ENCODE measurements at places on chromosomes 4 and X.

- peak; percentile 38 for DNase-seq
Observed at GRCh38 chr4:100190643-100191600, 654 bp upstream of the DDIT4L start.

- DNase-seq, result no peak
Observed at GRCh38 chr4:656436-657337, 17.4 kb downstream of the ATP5ME start.

DNA sequence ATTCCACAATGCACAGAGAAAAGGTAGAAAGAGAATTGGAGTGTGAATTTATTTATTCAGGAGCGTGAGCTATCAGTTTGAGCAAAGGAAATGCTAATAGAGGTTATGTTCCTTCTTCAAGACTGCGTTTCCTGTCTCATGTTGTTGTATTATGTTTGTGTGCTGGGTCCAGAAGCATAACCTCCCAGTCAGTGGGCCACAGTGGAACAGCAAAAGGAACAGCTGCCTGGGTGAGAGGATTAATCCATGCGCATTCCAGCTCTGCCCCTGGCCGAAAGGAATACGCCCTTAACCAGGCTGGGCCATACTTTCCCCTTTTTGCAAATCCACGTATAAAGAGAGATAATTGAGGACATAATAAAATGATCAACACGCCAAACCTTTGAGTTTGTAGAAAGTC is 32.4 kb upstream of the ARX start:
- DNase-seq, result no peak

DNA sequence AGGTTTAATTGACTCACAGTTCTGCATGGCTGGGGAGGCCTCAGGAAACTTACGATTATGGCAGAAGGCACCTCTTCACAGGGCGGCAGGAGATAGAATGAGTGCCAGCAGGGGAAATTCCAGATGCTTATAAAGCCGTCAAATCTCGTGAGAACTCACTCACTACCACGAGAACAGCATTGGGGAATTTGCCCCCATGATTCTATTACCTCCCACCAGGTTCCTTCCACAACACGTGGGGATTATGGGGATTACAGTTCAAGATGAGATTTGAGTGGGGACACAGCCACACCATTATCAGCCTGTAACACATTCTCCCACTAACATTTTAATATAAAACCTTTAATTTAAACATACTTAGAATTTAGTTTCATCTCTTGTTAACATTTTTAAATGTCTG is 144.7 kb upstream of the SMIM10 start:
- no peak for DNase-seq

DNA sequence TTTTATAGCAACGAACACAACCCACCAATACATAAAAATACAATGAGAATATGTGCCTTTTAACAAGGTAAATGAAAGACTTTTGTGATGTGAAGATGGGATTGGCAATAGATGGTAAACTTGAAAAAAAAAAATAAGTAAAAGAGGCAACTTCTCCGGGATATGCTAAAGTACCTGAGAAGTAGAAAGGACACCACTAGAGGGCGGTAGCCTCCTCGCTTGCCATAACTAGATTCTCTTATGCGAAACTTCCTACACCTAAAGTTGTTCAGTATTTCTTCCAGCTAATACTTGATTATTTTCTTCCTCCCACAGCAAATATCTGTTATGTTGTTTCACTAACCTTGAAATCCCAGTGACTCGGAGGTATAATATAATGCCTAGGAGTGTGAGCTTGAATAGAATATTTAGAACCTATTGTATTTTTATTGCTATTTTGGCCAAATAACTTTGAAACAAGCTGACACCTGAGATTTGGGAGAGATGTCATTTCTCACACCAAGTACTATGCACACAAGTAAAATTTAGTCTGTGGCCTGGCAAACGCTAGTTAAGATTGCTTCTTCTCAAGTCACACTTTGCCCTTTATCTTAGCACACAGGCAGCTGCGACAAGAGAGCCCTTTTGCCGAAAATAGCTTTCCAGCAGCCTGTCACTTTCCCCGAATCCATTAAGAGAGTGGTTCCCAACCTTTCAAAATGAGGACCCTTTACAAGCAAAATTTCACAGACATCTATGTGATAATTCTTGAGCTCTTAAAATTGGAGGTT is 44.9 kb upstream of the PDLIM5 start:
- peak; percentile 90 for DNase-seq

DNA sequence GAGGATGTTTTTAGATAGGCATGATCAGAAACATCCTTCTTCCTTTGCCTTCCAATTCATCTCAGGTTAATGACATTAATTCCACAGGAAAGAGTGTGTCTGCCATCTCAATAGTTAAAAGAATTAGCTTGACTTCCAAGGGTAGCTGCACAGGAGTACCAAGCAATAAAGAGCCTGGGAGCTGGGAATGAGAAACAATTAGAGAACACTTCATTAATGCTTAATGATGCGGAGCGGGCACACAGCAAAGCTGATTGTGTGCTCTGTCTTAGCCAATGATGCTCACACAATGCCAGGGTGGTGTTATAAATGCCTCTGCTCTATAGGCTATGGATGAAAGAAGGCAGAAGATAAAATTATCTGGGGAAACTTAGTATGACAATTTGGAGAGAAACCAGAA is 1052.5 kb upstream of the LCORL start:
- no peak for DNase-seq

DNA sequence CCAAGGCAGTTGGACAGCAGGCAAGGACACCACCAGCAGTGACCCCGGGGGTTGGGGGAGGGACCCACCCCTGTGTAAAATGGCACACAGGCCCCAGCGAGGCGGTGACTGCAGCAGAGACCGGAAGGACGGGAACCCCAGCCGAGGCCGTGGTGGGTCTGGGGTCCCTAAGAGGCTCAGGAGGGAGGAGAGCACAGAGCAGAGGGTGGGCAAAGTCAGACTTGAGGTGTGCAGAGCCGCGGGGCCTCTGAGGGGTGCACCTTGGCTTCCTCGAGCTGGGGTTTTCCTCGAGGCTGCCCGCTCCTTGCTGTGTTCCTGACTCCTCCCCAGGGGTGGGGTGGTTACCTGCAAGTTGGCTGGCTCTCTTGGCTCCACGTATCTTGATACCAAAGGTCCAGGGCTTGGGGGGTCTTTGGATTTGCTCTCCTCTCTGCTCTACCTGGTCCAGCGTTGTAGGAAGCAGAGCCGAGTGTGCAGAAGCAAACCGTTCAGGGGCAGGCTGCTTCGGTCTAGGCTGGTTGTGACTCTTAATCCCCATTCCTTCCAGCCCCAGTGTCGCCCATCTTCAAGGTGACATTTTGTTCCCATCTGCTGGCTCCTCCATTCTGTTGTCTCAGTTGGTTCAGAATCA is 37.9 kb upstream of the SORCS2 start:
- DNase-seq, result no peak

DNA sequence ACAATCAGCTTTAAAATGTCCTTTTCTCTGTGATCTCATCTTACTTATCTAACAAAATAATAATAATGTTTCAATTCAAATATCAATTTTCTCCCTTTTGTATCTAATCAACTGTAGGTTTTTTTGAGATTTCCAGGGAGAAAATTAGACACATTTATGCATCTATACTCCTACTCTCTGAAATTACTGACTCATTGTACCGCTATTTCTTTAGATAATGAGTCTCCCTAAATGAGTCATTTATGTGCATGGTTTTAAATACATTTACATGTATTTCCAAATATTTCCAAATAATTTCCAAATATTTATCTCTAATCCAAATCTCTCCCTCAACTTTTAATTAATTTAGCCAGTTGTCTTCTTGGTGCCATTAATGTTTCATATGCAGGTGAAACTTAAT is 621.0 kb downstream of the TECRL start:
- no peak for DNase-seq

- no peak for DNase-seq
Observed at GRCh38 chr4:69167300-69167699, 47.2 kb downstream of the UGT2B11 start.

- no peak for DNase-seq
Observed at GRCh38 chr4:153045111-153045982, 109.2 kb downstream of the FHDC1 start.

GRCh38 chr4:163274861-163275260 is 57.5 kb downstream of the NPY1R start:
- no peak for DNase-seq

DNA sequence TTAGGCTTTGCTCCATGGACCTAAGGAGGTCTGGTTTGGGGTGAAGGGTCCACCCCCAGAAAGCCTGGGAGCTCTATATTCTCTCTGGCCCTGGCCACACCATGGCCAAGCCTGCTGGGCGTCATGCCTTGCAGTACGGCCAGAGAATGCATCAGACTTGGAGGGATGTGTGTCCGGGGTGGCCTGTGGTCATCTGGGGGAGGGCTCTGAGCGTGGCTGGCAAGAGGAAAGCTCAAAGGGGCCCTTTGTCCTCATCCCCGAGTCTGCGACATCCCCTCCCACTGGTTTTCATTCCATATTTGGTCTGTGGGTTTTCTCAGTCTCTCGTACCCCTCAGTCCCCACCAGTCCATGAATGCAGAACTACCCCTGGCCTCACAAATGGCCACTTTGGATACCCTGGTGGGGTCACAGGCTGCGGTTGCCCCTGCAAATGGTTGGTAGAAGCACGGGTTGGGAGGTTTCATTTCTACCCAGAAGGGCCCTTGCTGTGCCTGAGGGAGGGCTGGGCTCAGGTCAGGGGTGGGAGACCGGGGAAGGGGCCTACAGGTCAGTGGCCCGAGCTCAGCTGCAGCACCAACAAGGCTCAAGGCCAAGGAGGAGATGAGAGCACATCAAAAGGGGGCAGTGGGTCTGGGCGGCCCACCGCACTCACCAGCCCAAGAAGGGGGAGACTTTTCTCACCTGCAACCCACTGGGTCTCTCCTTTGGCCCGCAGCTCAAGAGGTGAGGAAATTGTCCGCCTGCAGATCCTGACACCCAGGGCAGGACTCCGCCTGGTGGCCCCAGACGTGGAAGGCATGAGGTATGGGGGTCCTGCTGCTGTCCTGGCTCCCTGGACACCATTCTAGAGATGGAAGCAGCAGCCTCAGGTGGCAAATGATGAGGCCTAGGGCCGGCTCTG is 30.2 kb downstream of the ZNF185 start:
- DNase-seq, result no peak

GRCh38 chr4:2694691-2695090 is 61.4 kb downstream of the TNIP2 start:
- DNase-seq, result no peak

DNA sequence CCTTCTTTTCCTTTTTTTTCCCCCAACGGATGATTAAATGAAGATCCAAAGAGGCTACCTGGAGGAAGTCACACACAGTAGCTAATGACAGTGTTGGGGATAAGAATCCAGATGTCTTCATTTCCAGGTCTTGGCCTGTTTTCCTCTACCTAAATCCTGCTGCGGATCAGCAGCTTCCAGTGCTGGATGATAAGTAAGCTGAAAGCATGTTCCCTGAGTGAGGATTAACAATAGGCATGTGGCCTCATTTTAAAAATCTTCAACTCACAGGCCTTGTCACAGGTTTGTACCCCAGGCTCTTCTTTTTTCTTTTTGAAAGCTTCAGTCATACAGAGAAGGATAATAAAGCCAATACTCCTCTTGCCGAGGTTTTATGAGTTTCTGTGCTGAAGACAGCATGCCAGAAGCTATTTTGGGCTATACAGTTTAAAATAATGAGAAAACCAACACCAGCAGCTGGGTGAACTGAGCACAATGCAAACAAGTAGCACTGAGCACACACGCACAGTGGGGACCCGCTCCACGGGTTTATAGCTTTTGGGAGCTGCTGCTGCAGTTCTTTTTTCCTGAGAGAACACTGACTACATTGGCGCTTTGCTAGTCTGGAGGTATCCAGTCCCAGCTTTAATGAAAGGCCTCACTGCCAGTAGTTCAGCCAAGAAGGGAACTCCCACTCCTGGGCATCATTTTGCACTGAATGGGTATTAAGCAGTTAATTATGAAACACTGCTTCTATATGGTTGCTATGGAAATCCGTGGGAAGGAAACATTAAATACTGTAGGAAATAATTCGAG is 184.2 kb upstream of the CTSO start:
- DNase-seq, result peak; percentile 52

- DNase-seq, result no peak
Observed at GRCh38 chr4:168736860-168737805, 240.3 kb downstream of the PALLD start.

- DNase-seq, result peak; percentile 42
Observed at GRCh38 chrX:129996120-129996519, 13.7 kb downstream of the BCORL1 start.

DNA sequence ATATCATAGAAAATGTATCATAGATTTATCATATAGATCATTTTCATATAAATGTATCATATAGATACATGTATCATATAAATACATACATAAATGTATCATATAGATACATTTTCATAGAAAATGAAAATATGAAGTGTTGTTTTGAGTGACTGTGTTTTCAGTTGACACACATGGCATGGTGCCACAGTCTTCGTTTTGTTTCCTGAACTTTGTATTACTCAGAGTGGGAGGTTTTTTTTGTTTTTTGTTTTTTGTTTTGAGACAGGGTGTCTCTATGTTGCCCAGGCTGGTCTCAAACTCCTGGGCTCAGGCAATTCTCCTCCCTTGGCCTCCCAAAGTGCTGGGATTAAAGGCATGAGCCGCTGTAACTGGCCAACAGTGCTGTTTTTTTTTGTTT is 3.9 kb downstream of the RBM10 start:
- DNase-seq, result no peak

DNA sequence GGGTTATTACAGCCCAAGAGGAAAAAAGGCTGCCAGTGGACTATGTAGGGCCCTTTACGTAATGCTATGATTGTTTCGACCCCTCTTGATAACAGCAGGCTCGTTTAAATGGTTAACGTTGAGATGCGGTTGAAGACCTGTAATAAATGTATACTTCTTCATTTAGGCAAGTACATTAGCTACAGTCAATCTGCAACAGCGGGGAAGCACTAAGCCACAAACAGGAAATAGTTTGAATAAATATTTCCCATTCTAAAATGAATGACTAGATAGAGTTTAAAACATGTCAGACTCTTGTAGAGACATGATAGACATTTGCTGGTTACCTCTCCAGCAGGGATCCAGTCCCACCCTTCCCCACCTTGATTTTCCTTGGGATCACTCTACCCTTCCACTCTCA is 38.1 kb upstream of the STIM2 start:
- DNase-seq, result no peak

DNA sequence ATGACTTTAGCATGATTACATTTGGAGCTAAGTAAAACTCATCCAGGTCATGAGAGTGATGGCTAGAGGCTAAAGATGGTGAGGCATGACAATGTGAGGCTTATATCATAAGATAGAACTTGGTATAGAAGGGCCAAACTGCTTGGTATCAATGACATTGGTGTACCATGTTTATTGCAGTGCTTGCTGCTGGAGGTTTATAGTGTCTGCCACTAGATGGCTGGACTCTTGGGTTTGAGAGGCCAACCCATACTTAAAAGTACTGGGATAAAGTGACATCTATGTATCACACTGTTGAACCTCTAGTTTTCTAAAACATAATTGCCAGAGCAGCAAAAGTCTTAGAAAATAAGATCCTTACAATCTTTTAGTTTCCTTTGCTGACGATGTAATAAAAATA is 83.0 kb upstream of the TACR3 start:
- DNase-seq, result no peak

Measured in umbilical cord (tissue), 2 donors.